Right hindlimb (tissue), 1 donor: ENCODE measurements at places on chromosomes 7 and 10.

DNA sequence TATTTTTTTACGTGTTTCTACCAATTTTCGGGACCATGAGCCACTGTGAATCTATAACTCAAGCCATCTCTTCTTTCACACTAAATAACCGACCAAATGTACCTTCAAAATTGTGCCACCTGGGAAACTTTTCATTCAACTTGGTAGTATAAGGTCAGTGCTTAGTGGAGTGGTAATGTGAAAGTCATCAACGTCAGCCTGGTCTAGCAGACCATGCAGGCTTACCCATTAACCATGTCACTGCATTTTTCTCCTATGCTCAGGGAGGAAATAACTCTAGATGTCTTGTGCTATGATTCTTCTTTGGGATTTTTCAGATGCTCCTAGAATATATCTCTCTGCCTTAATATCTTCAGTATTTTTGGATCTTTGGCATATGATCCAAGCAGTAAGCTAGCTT, 1075.4 kb upstream of the POT1 start:
- no peak for DNase-seq

DNA sequence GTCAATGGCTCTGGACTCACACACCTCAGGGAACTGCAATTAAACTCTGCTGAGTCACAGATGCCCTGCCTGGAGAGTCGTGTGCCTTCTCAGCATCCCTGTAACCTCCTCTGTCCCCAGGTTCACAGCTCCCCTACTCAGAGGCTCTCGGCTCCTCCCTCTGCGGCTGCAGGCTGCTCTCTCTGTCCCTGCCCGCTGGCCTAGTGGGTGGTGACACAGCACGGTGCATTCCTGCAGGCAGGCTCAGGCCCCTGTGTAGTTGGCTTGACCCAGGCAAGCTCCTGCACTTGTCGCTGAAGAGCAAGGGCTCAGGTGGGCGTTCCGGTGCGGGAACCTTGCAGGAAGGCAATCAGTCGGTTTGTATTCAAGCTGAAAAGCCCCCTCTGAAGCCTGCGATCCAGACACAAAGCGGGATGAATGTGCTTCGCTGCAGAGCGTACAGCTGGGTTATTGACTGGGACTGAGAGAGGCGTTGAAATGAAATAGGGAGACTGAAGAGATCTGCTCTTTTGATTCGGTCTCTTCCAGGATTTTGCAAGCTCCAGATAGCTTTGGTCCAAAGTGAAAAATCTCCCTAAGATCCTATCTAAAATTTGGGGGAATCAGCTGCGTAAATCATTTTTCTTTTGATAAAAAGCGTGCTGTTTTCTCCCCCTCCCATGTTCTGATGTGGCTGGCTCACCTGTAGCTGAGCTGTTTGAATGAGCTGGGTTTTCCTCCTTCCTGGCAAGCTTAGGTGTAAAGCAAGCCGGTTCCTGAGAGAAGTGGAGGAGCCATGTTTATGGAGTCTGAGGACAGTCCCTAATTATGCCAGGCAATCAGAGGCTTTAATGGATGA, 208.7 kb upstream of the PHYHIPL start:
- DNase-seq, result no peak

DNA sequence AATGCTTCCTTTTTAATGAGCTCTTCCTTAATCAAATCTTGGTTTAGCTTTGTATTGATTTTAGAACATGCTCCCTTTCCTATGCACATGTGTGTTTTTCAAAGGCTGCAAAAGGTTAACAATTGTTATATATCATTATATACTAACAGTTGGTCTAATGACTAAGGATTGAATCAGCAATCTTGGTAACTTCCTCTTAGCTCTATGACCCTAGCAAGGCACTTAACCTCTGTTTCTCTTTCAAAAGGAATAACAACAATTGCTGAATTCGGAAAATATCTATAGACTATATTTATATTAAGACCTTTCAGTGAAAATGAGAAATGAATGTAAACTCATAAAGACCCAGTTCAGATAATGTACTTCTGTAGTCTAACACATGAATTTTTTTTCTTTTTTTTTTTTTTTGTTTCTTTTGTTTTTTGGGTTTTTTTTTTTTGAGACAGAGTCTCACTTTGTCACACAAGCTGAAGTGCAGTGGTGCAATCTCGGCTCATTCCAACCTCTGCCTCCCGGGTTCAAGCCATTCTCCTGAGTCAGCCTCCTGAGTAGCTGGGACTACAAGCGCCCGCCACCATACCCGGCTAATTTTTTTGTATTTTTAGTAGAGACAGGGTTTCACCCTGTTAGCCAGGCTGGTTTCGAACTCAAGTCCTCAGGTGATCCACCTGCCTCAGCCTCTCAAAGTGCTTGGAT, 48.8 kb downstream of the HOXA1 start:
- no peak for DNase-seq

DNA sequence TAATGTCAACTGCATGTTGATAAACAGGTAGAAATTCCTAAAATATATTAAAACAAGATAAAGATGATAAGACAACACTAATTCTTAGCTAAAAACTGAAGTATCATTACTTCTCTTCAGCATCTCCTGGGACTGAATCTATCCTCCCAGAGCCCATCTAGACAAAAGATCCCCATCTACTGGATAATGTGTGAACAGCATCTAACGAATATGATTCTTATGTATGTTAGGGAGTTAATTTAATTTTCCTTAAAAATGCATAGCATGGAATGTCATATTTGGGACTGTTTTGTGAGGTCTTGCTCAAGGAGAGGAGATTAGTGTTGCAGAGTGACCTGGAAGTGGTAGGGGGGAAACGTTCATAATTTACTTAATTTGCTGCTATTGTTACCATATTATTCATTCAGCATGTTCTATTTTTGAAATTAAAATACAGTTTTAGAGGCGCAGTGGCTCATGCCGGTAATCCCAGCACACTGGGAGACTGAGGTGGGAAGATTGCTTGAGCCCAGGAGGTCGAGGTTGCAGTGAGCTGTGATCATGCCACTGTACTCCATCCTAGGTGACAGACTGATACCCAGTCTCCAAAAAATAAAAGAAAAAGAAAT, 305.1 kb upstream of the CSTF2T start:
- no peak for DNase-seq

GRCh38 chr10:114009281-114009996, 34.2 kb upstream of the ADRB1 start:
- no peak for DNase-seq

- no peak for DNase-seq
These were observed 359.4 kb downstream of the PRPF18 start for GRCh38 chr10:13946209-13946460.

- no peak for DNase-seq
These were observed 771 bp upstream of the ADIRF start for GRCh38 chr10:86967481-86967941.

DNA sequence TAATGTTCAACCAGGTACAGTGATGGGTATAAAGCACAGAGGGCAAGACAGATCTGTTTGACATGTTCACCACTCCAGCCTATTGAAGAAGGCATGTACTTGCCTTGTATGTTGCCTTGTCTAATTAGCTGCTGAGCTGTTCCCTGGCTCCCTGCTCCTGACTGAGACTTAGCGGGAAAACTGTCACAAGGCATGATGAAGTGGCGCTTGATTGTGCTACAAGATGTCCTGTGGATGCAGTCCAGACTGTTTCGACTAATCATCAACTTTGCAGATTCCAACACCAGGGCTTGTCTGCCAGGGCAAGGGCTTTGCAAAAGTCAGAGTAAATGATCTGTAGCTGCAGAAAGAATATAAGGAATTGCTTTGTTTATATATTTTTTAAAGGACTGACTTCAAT, 136.2 kb upstream of the NRBF2 start:
- no peak for DNase-seq

GRCh38 chr7:76427635-76428034, 2.9 kb downstream of the ZP3 start:
- DNase-seq, result no peak

- no peak for DNase-seq
These were observed 37.0 kb upstream of the DNAJB6 start for GRCh38 chr7:157299613-157300368.

- no peak for DNase-seq
These were observed 11.0 kb downstream of the MPP7 start for GRCh38 chr10:28291881-28292297.

DNA sequence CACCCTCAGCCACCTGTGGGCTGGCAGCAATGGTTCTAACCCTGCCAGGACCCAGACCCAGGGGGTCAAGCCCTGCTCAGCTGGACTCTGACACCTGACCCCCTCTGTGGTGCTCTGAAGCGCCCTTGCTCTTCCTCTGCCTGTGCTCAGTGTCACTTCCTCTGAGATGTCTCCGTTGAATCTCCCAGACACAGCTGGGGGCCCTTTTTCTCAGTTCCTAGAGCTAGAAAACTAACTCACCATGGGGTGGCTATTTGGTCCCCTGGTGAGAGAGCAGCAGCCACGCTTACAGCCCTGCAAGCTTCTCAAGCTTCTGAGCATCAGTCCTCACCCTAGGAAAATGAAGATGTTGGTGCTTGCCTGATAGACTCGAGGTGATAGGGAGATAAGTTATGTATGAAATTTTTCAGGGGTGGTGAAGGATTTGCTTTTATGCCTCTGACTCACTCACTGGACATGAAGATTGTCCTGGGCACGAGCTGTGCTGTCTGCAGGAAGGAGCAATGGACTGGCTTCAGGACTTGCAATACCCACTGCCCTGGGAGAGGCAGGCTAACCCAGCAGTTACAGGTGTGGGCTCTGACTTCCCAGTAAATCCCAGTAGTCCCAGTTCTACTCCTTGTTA, 29.6 kb downstream of the COL13A1 start:
- DNase-seq, result no peak

DNA sequence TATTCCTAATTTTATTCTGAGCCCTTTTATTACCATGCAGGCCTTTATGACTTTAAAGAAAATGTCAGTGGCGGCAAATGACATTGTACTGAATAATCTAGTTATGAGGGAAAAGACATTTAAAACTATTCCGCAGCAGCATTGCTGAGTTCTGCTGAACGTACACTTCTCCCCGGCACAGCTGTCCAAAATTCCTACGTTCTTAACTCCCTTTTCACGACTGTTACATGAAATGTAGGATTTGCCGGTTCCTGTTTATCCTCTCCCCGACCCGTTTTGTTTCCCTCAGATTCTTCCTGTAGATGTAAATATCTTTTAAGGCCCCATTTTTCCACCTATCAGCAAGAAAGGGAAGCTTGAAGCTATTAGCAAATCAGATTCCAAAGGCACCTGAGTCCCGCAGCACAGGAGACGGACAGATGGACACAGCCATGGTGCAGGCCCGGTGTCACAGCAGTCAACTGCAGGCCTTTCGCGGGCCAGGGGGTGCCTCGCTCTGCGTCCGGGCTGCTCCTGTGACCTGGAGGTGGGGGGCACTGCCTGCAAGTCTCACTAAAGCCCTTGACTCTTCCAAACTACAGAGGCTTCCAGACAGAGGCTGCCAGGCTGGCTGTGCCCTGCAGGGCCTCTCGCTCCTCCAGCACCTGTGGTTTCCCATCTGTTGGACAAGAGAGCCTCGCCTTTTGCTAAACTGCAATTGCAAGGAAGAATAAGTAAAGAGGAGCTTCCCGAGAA, 485.0 kb upstream of the MGMT start:
- peak; percentile 66 for DNase-seq

DNA sequence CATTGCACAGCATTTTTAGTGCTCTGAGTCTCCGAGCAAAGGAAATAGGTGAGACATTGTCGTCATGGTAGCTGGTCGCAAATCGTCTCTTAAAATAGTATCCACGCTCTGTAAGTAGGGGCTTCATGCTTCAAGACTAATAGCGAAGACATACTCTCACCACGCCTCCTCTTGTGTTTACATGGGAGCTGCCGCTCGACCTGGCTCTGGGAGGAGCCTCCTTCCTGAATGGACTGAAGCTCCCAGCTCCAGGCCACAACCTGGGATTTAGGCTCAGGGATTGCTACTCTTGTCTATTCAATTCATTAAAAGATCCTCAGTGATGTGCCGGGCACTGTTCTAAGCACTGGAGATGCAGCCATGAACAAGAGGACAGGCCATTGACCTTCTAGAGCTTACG, 196.1 kb upstream of the GALNT17 start:
- DNase-seq, result no peak

DNA sequence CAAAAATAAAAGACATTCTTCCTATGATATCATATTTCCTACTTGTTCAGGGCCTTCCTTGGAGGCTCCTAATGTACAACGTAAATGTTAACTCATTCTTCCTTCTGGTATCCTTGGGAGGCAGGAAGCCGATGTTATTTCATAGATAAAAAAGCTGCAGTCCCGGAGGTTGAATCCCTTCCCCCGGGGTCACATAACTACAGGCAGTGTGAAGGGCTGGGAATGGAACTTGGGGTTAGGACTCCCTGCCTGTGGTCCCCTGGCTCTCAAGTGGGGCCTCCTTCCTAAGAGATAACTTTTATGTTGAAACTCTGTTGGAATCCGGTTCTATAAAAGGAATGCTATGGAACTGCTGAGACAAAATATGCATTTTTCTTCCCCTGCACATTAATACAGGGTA, 14.9 kb upstream of the CCDC3 start:
- DNase-seq, result no peak

DNA sequence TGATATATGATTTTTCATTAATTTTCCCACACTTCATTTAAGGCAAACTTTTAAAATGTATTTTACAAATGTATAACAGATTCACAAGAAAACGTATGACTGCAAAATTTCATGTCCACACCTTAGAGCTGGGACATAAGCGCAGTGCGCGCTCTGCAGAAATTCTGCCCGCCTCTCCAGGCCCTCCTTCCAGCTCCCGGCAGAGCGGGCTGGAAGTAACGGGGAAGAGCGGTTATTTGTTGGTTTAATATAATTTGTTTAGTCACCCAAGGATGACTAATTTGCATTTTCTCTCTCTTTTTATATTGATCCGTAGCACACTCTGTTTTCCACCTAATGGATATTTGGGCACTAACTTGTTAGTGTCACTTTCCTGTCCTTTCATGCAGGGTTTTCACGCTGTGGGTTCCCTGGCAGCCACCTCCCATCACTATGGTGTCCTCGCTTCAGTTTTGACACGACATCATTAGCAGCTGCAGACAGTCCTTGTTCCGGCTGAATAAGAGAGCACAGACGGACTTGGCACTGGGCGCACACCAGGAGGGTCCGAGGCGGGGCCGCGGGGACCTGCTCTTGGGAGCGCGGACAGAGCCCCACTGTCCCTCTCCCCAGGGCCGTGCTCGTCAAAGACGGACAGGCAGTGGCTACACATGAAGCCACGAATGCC, 129.2 kb upstream of the SEC61G start:
- DNase-seq, result peak; percentile 44
